Endodermal cell (in vitro differentiated cells): ENCODE measurements at places on chromosomes 13 and 19. TPM values are rescaled to one million over a fixed set of nuclear protein-coding genes. Genes with fewer than 3 reads are reported as not detected.

DNA sequence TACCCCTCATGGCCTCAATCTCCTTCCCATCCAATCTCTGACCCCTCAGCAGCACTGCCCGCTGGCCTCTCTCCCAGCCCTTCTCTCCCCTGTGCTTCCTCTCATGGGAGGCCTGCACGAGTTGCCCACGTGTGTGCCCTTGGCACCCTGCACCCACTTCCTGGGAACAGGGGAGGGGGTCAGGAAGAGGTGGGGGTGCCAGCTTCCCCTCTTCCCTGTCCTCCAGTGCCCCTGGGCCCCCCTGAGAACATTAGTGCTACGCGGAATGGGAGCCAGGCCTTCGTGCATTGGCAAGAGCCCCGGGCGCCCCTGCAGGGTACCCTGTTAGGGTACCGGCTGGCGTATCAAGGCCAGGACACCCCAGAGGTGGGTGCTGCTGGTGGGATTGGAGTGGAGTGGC, 19.2 kb downstream of the AXL start:
- DNase-seq = no peak
- H3K4me1 ChIP-seq = no peaks in the 10 kb centered on the region
- no peak overlapping the region for H3K4me3 ChIP-seq
- no peaks in the 10 kb centered on the region for H3K27me3 ChIP-seq

DNA sequence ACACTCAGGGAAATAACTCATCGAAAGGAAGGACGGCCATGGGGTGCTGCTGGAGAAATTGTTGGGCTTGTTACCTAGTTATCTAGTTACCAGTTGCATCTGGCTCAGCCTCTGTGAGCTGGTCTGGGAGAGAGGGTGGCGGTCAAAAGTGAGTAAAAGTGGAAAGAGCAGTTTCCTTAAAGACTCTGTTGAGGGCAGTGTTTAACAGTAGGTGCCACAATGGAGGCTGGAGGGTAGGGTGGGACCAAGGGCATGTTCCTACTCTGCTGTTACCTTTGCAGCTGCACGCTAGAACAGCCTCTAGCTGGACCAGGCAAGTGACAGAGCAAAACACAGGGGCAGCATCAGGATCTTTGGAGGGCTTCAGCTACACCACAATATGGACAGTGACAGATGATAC, 228.8 kb upstream of the STARD13 start:
- H3K4me1 ChIP-seq = peaks cover 7% of the 10 kb centered on the region
- no peaks in the 10 kb centered on the region for H3K27me3 ChIP-seq
- peak; percentile 74 for DNase-seq
- H3K27ac ChIP-seq = no peak overlapping the region
- no peaks in the 10 kb centered on the region for H3K36me3 ChIP-seq

GRCh38 chr19:40280608-40281221, 4.4 kb downstream of the AKT2 start:
- no peak overlapping the region for H3K27ac ChIP-seq
- DNase-seq = peak; percentile 83
- peaks cover 10% of the 10 kb centered on the region for H3K36me3 ChIP-seq
- H3K4me3 ChIP-seq = no peak overlapping the region
- peaks cover 10% of the 10 kb centered on the region for H3K4me1 ChIP-seq
- H3K27me3 ChIP-seq = no peaks in the 10 kb centered on the region

DNA sequence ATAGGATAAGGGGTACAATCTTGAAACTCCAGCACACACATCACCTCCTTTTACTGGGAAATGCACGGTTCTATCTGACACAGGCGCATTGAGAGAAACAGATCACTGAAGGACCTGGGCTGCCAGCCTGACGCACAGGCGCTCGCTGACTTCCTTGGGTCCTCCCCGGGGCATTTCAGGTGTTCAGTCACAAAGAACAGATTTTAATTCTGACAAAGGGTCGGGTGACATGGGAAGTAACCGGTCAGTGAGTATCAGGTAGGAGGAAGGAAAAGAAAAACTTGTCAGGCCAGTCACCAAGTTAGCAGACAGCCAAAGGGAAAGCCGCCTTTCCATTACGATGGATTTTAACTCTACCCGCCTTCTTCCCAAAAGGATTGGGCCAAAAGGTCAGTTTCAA, 39.6 kb downstream of the INSR start:
- H3K4me3 ChIP-seq = no peak overlapping the region
- no peaks in the 10 kb centered on the region for H3K36me3 ChIP-seq
- H3K27ac ChIP-seq = no peak overlapping the region
- H3K4me1 ChIP-seq = no peaks in the 10 kb centered on the region
- DNase-seq = no peak

GRCh38 chr13:108669381-108669780, 40.0 kb downstream of the MYO16 start:
- DNase-seq = no peak
- no peak overlapping the region for H3K27ac ChIP-seq
- no peak overlapping the region for H3K4me3 ChIP-seq
- no peaks in the 10 kb centered on the region for H3K4me1 ChIP-seq
- H3K27me3 ChIP-seq = no peaks in the 10 kb centered on the region

GRCh38 chr13:97471711-97472110, 37.7 kb downstream of the RAP2A start:
- no peaks in the 10 kb centered on the region for H3K27me3 ChIP-seq
- no peak overlapping the region for H3K27ac ChIP-seq
- no peak for DNase-seq
- H3K4me3 ChIP-seq = no peak overlapping the region
- H3K4me1 ChIP-seq = peaks cover under 1% of the 10 kb centered on the region
- H3K36me3 ChIP-seq = peaks cover 12% of the 10 kb centered on the region

- no peak overlapping the region for H3K4me3 ChIP-seq
- H3K4me1 ChIP-seq = peaks cover 8% of the 10 kb centered on the region
- H3K36me3 ChIP-seq = peaks cover 3% of the 10 kb centered on the region
- DNase-seq = no peak
- peak overlapping the region; percentile 93 for H3K27ac ChIP-seq
- H3K27me3 ChIP-seq = no peaks in the 10 kb centered on the region
Measured at GRCh38 chr19:5131506-5132205, 162.7 kb downstream of the KDM4B start.

GRCh38 chr13:94708031-94708859, 4.1 kb downstream of the SOX21 start:
- peaks cover 96% of the 10 kb centered on the region for H3K27me3 ChIP-seq
- no peaks in the 10 kb centered on the region for H3K36me3 ChIP-seq
- peak overlapping the region; percentile 80 for H3K4me3 ChIP-seq
- peaks cover 4% of the 10 kb centered on the region for H3K4me1 ChIP-seq
- peak overlapping the region; percentile 100 for H3K27ac ChIP-seq
- peak; percentile 84 for DNase-seq

DNA sequence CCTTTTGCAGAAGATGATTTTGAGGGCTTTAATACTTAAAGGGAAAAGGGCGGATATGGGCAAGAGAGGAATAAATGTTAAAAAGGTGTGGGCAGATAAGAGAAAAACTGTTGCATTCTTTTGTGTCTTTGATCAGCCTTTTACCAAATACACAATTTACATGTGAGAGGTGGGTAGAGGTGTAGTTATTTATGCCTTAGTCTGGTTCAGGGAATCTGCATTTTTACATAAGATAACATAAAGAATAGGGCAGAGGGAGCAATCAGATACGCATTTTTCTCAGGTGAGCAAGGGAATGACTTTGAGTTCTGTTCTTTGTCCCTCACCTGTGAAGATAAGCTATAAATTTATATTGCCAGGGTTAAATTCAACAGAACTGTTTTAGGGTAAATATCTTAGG, 708.4 kb upstream of the SLITRK1 start:
- no peak for DNase-seq
- H3K4me1 ChIP-seq = peaks cover 15% of the 10 kb centered on the region
- H3K27ac ChIP-seq = no peak overlapping the region
- peak overlapping the region; percentile 20 for H3K4me3 ChIP-seq
- no peaks in the 10 kb centered on the region for H3K36me3 ChIP-seq
- H3K27me3 ChIP-seq = no peaks in the 10 kb centered on the region

- no peak overlapping the region for H3K4me3 ChIP-seq
- no peak overlapping the region for H3K27ac ChIP-seq
- H3K4me1 ChIP-seq = no peaks in the 10 kb centered on the region
- H3K36me3 ChIP-seq = no peaks in the 10 kb centered on the region
- no peak for DNase-seq
Measured at GRCh38 chr13:75687150-75687763, 51.1 kb downstream of the LMO7 start.

GRCh38 chr19:56664511-56664910, 7.0 kb downstream of the ZNF835 start:
- H3K27ac ChIP-seq = no peak overlapping the region
- no peaks in the 10 kb centered on the region for H3K36me3 ChIP-seq
- no peak overlapping the region for H3K4me3 ChIP-seq
- no peaks in the 10 kb centered on the region for H3K4me1 ChIP-seq
- no peak for DNase-seq

GRCh38 chr13:19185086-19185864, 3.7 kb upstream of the TUBA3C start:
- H3K27ac ChIP-seq = no peak overlapping the region
- H3K4me3 ChIP-seq = no peak overlapping the region
- H3K36me3 ChIP-seq = no peaks in the 10 kb centered on the region
- no peak for DNase-seq
- H3K4me1 ChIP-seq = no peaks in the 10 kb centered on the region

- H3K36me3 ChIP-seq = peaks cover 56% of the 10 kb centered on the region
- H3K4me1 ChIP-seq = no peaks in the 10 kb centered on the region
- no peak overlapping the region for H3K4me3 ChIP-seq
- peak; percentile 32 for DNase-seq
- H3K27ac ChIP-seq = no peak overlapping the region
Measured at GRCh38 chr13:112861876-112862615, 107.0 kb upstream of the MCF2L start.

- no peak for DNase-seq
- H3K4me3 ChIP-seq = peak overlapping the region; percentile 2
- no peak overlapping the region for H3K27ac ChIP-seq
Measured at GRCh38 chr13:59588717-59589067, 575.0 kb downstream of the DIAPH3 start.

DNA sequence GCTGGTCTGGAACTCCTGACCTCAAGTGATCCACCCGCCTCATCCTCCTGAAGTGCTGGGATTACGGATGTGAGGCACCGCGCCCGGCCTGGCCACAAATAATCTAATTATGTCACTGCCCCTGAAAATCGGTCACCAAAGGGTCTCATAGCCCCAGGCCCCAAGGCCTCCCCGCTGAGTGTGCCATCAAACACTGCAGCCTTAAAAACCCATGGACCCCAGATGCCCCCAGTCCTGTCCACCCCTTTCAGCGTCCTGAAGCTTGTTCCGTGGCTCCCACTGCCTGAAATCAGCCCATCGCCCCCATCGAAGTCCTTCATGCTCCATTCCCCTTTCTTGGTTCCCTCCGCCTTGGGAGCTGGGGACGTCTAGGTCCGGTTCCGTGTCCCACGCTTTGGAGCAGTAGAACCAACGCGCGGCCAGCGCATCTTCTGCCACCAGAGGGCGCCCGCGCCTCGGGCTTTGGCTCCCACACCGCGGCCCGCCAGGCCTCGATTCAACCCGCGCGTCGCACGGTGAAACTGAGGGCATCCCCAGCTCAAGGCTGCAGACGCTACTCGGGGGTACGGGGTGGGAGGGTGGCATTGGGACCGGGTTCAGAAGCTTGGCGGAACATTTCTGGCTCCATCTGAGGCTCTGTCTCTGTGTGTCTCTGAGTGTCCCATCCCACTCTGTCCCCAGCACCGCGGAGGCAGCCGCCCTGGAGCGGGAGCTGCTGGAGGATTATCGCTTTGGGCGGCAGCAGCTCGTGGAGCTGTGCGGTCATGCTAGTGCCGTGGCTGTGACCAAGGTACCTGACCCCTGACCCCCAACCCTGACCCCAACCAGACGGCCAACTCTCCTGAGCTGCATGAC, 3.5 kb downstream of the YJEFN3 start:
- peaks cover 16% of the 10 kb centered on the region for H3K36me3 ChIP-seq
- no peaks in the 10 kb centered on the region for H3K4me1 ChIP-seq
- H3K4me3 ChIP-seq = no peak overlapping the region
- no peaks in the 10 kb centered on the region for H3K27me3 ChIP-seq

DNA sequence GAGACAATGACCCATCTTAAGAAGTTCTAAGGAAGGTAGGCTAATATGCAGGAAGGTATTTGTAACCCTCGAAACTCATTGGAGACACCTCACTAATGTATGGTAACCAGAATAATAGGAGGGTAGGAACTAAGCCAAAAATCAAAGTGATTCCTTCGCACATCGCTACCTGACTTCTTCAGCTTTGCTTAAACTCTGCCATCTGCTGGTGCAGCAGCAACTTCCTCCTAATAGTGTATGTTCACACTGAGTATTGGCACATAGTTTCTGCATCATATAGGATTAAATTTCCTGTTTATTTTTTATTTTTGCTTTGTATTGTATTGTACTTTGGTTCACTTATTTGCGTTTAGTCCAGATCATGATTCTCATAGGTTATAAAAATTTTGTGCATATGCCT, 676.2 kb downstream of the GPC5 start:
- H3K36me3 ChIP-seq = no peaks in the 10 kb centered on the region
- peak; percentile 55 for DNase-seq
- H3K27me3 ChIP-seq = no peaks in the 10 kb centered on the region
- H3K4me1 ChIP-seq = no peaks in the 10 kb centered on the region
- H3K27ac ChIP-seq = no peak overlapping the region

DNA sequence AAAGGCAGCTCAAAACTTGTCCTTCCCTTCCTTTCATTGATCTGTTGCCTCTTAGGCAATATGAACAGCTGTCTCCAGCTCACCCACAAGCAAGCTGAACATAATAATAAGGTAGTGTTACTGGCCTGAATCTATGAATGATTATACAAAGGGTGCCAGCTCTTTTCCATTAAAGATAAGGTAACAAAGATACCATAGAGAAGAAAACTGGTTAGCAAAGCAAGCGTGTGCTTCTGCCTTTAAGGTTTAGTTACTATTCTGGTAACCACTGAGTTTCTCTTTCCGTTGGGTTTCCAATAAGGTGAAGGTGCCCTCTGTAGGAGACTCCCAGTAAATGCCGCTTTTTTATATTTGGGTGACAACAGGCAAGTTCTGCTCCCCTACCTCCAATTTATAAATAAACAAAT, 12.1 kb upstream of the DACH1 start:
- no peaks in the 10 kb centered on the region for H3K27me3 ChIP-seq
- H3K36me3 ChIP-seq = no peaks in the 10 kb centered on the region
- DNase-seq = peak; percentile 61
- H3K4me3 ChIP-seq = no peak overlapping the region
- H3K27ac ChIP-seq = no peak overlapping the region

DNA sequence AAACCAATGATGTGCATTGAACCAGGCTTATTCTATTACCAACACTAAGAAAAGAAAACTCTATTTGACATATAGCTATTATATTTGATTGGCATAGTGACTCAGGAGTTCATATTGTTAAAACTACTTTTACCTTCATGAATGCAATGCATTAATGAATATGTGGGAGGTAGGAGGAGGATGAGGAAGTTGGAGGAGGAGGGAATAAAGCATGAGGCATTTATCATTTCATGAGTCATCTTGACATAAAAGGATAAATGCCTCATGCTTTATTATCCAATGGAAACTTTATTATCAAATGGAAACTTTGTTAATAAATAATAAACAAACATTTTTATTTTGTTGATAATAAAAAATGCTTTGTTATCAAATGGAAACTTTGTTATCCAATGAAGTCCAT, 116.5 kb downstream of the SPRY2 start:
- no peak for DNase-seq
- no peak overlapping the region for H3K27ac ChIP-seq
- no peak overlapping the region for H3K4me3 ChIP-seq
- no peaks in the 10 kb centered on the region for H3K4me1 ChIP-seq

- no peak overlapping the region for H3K27ac ChIP-seq
- no peaks in the 10 kb centered on the region for H3K36me3 ChIP-seq
- DNase-seq = no peak
- no peaks in the 10 kb centered on the region for H3K4me1 ChIP-seq
- no peak overlapping the region for H3K4me3 ChIP-seq
- no peaks in the 10 kb centered on the region for H3K27me3 ChIP-seq
Measured at GRCh38 chr19:20060282-20060681, 17.5 kb upstream of the ZNF90 start.

CYP4F11 gene
- not detected in 2 replicates for total RNA-seq

PLK5 gene
- total RNA-seq = not detected in 3 replicates

GAPDHS gene
- total RNA-seq = not detected in 2 replicates

QPCTL gene
- 9.2 and 11.0 TPM in 2 replicates for total RNA-seq
